ENCODE measurements at places on chromosomes 1 and 21.

DNA sequence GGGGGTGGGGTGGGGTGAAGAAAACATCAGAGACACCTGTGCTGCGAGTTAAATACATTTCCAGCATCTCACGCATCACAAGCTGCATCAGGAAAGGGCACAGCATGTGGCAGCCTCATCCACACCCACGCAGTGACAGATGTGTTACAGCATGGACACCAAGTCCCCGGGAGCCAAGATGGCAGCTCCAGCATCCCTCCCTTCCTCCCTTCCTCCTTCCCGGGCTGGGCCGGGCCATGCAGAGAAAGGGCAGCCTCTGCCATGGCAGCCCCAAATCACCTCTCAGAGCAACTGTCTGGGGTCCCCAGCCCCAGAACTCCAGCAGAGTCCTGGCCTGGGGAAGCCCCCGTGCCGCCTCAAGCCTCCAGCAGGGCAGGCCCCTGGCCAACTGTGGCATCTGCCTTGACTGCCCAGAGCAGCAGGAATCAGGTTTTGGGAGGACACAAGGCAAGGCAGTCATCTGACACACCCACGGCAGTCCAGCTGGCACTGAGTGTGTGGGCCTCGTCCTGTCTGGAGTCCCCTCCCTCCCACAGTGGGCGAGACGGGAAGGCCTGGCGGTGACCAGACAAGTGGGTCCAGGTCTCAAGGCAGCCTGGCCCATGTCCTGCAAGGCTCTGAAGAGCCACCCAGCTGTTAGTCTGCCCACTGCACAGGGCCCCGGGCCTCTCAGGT, 6.2 kb downstream of the SMIM1 start:
- no peak for DNase-seq

DNA sequence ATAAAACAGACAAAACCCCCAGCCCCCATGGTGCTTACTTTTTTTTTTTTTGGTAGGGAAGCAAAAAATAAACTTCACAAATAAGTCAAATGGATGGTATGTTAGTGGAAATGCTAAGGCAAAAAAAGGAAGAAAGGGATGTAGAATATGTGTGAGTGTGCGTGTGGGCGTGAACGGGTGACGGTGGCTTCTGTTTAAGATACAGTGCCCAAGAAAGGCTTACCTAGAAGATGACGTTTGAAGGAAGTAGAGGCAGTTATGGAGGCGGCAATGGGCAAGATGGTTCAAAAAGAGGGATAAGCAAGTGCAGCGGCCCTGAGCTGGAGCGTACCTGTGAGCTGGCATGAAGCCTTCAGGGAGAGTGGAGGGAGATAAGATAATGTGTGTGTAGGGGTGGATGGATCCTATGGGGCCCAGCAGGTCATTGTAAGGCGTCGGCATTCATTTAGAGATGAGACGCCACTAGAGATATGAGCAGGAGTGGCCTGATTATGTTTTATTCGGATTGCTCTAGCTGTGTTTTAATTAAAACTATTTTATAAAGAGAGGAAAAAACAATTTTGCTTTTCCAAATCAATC, 19.9 kb downstream of the LEPR start:
- DNase-seq = no peak

- DNase-seq = no peak
Measured at GRCh38 chr1:95353194-95353593, 119.2 kb downstream of the RWDD3 start.

GRCh38 chr1:203791498-203791897, 3.9 kb upstream of the ZBED6 start:
- DNase-seq = no peak

DNA sequence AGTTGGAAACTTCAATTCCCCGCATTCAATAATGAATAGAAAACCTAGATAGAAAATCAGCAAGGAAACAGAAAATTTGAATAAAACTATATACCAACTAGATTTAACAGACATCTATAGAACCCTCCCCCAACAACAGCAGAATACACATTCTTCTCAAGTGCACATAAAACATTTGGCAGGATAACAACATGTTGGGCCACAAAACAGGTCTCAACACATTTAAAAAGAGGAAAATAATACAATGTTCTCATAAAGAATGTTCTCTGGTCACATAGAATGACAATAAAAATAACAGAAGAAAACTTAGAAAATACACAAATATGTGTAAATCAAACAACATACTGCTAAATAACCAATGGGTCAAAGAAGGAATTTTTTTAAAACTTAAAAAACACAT, 24.9 kb downstream of the ITGB3BP start:
- no peak for DNase-seq

DNA sequence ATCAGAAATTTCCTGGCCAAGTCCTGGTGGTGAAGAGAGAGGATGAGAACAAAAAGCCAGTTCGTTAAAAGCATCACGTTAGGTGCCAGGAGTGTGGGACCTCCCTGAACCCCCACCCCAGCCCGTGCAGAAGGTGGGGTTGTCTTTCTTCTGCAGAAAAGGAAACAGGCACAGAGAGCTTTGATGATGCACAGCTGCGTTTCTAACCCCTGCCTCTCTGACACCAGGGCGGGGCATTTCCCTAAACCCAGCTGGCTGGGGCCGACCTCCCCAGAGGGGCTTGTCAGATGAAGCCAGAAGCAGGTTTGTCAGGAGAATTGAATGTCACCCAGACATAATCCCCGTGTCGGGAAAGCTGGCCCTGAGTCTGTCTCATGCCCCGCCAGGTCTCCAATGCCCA, 189.3 kb upstream of the EDN2 start:
- DNase-seq = peak; percentile 12

DNA sequence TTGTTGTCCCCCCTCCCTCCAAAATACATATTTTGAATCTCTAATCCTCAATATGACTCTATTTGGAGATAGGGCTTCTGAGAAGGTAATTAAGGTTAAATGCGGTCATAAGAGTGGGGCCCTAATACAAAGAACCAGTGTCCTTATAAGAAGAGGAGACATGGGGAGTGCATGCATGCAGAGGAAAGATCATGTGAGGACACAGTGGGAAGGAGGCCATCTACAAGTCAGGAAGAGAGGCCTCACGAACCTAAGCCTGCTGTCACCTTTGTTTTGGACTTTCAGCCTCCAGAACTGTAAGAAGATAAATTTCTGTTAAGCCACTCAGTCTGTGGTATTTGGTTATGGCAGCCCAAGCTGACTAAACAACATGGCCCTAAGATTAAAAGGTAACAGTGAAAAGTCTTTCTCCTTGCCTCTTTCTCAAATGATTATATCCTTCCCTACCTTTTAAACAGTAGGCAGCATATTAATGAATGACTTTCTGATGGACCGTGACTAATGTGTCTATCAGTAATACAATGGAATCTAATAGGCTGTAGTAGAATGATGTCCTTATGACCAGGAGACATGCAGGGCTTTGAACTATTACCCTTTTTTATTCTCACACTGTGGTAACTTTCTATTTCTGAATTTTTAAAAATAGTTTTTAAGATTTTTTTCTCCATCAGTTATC, 40.6 kb upstream of the ST6GALNAC3 start:
- no peak for DNase-seq

GRCh38 chr1:53505401-53505800, 46.2 kb downstream of the DMRTB1 start:
- DNase-seq = no peak

DNA sequence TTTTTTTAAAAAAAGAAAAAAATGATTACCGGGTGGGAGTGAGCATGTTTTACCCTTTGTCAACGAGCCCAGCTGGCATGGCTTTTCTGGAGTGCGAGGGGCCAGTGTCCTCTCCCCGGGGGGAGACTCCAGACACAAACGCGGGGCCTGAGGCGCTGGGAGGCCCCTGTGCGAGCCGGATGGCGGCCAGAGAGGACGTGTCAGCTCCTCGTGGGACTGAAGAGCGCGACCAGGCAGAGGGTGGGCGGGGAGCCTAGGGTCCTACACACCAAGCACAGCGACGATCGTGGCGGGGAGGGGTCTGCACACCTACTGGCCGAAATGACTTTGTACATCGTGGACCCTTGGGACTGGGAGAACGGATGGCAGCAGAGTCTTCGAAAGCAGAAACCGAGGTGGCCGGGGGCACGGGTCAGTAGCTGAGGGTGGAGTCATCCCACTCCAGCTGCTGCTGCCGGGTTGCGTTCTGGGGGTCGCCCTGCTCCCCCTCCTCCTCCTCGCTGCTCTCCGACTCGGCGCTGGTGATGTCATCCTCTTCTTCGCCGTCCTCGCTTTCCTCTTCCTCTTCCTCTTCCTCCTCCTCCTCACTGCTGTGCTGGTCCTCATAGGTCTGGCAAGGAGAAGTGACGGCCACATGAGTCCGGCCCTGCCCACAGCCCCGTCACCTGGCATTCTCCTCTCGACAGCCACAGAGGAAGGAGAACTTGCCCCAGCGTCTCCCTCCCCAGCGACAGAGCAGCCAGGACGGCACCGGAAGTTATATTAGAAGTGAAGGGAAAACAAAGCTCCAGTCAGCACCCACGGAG, 78.8 kb downstream of the PIK3CD start:
- DNase-seq = no peak

DNA sequence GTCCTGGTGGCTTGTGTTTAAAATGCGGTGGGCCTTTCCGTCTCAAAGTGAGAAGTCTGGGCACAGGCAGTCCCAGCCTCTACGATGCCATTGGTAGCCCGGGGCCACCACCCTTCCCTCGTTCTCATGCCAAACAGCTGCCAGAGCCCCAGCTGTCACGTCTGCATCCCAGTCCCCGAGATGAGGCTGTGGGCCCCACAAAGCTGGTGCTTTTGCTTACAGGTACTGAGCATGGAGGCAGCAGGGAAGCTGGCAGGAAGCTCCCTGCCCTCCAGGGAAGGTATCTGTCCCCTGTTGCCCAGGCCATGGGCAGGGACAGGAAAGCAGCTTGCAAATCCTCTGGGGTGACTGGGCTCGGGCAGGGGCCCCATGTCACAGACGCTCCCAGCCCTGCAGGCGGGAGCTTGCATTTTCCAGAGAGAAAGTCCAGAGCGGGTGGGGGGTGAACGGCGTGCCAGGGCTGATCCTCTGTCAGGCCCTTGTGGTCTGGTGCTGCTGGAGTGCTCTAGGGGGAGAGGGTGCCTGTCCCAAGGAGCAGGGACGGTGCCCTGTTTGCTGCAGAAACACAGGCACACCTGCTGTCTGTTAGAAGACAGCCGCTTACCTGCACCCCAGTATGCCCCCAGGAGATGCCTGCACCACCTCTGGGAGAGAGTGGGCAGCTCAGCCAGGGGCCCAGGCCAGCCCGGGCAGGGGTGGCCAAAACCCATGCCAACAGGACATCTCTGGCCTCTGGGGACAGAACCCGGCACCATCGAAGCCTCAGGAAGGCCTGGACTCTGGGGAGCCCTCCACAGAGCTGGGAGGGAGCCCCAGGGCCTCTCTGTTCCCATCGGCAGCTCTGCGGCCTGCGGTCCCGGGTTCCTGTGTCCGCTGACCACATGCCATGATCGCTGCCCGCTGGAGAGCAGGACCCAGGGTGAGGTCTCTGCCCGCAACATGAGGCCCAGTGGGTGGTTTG, 45.9 kb downstream of the SLX9 start:
- DNase-seq = no peak

DNA sequence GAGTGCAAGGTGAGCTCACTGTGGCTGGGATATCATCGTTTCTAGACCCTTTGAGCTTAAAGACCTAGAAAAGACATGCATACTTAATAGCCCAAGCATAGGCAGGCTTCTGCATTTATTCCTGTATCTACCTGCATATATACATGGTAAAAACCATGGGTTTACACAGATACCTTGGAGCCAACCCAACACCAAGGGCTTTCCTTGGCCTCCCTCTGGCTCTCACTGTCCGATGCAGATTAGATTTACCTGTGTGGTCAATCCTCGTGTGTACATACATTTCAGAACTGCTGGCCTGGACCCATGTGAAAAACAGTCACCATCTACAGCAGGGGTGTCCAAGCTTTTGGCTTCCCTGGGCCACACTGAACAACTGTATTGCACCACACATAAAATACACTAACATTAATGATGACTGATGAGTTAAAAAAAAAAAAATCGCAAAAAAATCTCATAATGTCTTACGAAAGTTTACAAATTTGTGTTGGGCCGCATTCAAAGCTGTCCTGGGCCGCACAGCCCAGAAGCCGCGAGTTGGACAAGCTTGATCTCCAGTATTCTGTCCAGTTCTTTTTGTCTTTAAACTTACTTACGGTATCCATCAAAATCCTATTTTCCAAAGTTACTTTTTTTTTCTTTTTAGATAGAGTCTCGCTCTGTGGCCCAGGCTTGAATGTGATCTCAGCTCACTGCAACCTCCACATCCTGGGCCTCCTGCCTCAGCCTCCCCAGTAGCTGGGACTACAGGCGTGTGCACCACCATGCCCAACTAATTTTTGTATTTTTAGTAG, 43.5 kb downstream of the WDR4 start:
- DNase-seq = no peak

- DNase-seq = no peak
Measured at GRCh38 chr1:154840269-154841176, 29.6 kb downstream of the KCNN3 start.

DNA sequence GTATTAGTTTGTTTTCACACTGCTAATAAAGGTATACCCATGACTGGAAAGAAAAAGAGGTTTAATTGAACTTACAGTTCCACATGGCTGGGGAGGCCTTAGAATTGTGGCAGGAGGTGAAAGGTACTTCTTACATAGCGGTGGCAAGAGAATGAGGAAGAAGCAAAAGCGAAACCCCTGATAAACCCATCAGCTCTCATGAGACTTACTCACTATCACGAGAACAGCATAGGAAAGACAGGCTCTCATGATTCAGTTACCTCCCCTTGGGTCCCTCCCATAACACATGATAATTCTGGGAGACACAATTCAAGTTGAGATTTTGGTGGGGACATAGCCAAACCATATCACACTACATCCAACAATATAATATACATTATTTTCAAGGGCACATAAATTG, 145.7 kb upstream of the BARHL2 start:
- DNase-seq = no peak

DNA sequence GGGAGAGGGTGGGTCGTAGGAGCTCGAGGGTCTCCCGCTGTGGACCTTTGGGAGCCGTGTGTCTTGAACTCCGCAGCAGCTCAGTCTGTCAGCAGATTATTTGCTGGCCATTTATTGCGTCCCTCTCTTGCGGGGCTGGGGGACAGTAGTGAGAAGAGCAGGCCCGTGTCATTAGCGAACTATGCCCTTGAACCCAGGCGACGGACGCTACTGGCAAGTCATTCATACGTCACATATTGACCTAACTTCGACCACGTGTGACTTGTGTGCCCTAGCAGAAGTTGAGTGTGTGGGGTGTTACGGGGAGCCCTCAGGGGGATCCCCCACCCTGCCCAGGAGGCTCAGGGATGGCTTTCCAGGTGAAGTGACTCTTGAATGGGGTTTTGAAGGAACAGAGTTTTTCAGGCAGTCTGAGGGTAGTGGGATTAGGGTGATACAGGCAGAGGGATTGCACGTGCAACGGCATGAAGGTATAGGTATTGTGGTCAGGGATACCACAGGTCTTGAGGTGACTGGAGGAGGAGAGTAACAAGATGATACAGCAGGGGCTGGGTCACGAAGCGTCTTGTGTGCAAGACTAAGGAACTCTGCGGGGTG, 13.0 kb downstream of the RCC1 start:
- DNase-seq = no peak

GRCh38 chr1:27598902-27599528, 4.9 kb downstream of the AHDC1 start:
- peak; percentile 39 for DNase-seq

GRCh38 chr1:206041640-206042039, 11.3 kb upstream of the RHEX start:
- no peak for DNase-seq

- DNase-seq = no peak
Measured at GRCh38 chr1:65983500-65983899, 190.8 kb downstream of the PDE4B start.

Measured in stimulated activated CD8-positive, alpha-beta memory T cell treated with anti-CD3 and anti-CD28 coated beads, Interleukin-2, amount 100 ng/mL, for 1 hour (primary cell).